ENCODE measurements at places on chromosomes 2 and 18. TPM values are rescaled to one million over a fixed set of nuclear protein-coding genes. Genes with fewer than 3 reads are reported as not detected.

DNA sequence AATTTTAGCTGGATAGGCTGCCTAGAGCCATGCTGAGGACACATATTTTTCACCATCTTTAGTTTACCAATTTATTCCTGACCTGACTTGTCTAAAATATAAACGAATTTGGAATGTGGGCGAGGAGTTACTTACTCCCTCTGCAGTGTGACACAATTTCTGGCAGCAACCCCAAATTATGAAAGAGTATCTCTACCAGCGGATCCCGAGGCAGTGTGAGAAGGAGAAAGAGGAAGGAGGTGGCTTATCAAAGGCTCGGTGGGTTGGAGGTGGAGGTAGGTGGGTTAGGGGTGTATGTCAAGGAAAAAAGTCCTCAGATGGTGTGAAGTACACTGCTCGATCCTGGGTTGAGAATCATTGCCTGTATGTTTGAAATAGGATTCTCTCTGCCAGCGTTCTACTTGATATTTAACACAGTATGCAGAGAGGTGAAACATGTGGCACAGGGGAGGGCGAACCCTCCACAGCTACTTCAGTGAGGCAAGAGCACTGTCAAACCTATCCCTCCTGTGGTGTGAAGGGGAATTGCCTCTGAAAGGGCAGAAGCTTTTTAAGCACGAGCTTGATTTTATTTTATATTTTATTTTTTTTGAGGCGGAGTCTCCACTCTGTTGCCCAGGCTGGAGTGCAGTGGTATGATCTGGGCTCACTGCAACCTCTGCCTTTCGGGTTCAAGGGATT, 76.0 kb downstream of the RFTN2 start:
- DNase-seq, result peak; percentile 63

- no peak for DNase-seq
Observed at GRCh38 chr2:74314107-74314506, 29.1 kb downstream of the SLC4A5 start.

- DNase-seq, result no peak
Observed at GRCh38 chr2:210991107-210991506, 434.7 kb downstream of the CPS1 start.

DNA sequence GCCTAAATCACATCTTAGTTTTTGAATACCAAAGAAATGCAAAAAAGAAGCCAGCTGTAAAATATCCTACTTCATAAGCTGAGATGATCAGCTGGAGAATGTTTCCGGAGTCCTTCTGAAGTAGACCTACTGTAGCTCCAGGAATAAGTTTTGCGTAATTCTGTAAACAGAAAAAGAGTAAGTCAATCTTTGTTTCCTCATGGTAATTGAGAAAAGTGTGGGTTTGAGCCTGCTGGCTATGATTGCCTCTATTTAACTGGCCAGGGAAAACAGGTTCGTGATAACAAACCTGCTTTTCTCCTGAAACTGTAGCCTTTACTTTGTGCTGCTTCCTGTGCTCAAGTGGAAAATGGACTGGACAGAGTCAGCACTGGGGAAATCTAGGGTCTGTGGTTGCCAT, 58.2 kb downstream of the ITGB6 start:
- DNase-seq, result no peak

DNA sequence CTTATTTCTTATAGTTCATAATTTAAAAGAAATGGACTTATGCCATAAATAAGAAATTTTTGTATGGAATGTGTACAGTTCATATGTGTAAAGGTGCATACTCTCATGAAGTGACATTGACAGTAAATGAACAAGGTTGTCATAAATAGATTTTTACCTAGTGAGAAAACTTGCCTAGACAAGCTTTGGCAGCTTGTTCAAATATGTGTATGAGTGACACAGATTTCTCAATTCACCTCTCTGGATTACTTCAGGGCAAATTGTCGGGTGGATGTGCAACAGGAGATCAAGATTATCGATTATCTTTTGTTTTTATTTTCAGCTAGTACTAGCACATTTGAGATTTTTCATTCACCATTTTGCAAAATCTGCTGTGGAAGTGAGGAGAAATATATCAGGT, 758.1 kb upstream of the ACVR2A start:
- DNase-seq, result no peak

FOXD4L1 gene
- not detected for total RNA-seq

IL36G gene
- total RNA-seq, result not detected

ALLC gene
- total RNA-seq, result not detected

DNA sequence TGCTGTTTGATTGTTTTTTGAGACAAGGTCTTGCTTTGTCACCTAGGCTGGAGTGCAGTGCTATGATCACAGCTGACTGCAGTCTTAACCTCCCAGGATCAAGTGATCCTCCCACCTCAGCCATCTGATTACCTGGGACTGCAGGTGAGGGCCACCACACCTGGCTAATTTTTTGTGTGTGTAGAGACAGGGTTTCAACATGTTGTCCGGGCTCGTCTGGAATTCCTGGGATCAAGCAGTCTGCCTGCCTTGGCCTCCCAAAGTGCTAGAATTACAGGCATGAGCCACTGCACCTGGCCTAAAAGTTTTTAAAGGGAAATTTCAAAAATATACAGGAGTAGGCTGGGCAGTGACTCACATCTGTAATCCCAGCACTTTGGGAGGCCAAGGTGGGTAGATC, 22.4 kb downstream of the CARF start:
- no peak for DNase-seq

GRCh38 chr2:61887717-61888266, 664 bp downstream of the CCT4 start:
- no peak for DNase-seq

GRCh38 chr2:69436596-69436937, 668 bp downstream of the NFU1 start:
- DNase-seq, result no peak

DNA sequence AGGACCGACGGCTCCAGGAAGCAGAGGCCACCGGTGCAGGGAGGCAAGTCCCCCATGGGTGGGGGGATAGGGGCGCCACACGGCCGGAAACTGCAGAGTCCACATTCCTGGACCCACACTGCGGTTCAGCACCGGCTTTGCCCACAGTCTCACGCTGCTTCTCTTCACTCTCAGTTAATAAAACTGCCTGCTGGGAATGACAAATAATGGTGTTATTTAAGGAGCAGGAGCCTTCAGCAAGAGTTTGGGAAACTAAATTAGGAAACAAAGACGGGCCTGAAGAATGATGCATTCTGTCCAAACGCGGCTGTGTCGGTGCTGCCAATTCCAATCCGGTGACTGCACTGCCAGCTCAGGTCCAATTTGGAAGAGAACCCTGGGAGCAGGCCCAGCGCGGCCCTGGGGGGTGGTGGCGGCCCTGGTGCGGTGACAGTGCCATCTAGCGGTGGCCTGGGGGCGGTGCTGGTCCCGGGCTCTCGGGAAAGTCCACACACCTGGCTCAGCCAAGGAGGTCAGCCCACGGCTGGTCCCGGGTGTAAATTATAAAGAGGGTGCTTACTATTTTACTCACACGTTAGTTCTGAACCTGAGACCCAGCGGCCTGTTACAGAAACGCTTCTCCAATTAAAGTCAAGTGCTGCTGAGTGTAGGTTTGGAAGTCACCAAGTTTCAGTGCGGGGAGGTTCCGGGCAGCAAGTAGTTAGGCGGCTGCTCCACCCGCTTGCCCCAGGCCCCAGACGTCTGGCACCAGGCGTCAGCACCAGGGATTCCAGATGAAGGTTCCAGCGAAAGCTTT, 73.1 kb upstream of the PXDN start:
- peak; percentile 86 for DNase-seq

DNA sequence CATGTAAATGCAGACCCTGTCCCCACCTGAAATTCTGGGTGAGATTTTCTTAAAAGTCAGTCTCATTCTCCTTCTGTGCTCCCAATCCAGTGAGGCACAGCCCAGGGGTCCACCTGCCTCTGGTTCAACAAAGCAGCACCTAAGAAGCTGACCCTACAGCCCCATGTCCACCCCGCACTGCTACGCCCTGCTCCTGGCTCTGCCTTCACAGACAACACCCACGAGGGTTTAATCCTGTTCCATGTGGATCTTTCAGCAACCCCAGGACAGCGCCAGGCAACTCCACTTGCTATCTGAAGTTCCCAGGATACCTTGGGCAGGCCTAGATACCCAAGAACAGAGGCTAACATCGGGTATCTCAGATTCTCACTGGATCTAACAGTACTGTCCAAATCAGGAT, 44.9 kb downstream of the HDLBP start:
- peak; percentile 19 for DNase-seq

CABYR gene
- total RNA-seq, result 13.6 TPM

DNA sequence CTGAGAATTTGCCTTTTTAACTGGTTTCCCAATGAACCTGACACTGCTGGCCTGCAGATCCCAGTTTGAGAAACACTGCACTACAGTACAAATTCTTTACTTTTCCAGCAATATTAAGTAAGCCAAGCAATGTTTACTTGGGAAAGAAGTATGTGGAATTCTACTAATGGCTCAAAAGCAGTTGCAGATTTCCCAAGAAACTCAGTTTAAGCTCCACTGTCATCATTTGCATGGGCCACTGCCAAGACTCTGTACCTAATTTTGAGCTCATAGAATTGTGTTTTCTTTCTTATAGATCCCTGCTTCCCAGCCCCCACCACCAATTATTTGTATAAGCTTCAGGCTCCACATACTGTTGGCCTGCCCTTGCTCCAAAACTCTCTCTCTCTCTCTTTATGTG, 676.1 kb downstream of the RNF144A start:
- DNase-seq, result no peak

CXCR4 gene
- total RNA-seq, result 0.79 TPM

- no peak for DNase-seq
Observed at GRCh38 chr2:218400930-218401881, 1.5 kb downstream of the CTDSP1 start.

- no peak for DNase-seq
Observed at GRCh38 chr18:73153271-73153670, 285.5 kb upstream of the NETO1 start.

DNA sequence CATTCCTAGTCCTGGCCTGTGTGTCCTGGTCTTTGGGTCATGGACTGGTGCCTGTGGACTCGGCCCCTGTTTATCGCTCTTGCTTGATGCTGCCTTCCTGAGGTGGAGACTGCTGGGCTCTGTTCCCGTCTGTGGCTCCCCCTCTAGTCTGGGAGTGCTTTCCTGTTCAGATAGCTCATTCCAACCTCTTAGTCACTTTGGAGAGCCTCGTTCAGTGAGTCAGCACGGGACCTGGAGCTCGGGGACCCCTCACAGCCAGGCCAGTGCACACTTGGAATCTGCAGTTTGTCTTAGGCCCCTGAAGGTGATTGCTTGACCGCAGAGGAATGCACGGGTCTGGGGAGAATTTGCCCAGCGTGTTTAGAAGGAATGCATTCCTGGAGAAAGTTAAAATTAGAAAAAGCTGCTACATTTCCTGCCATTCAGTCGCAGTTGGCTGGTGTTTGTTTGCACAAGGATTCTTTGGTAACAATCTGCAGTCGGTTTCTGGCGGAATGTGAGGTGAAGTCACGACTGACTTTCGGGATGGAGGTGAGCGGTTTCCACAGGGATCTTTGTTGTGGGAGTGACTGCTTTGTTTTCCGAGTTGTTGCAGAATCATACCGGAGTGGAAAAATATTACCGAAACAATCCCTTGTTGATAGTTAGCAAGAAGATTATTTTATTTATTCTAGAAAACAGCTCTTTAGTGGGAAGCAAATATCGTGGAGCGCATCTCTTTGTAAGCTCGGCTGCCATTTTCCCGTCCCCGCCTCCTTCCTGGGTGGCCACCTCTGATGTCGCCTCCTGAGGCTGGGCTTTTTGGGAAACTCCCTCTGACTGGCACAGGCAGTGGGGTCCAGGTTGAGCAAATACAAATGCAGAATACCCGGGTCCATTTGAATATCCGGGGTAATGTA, 29.6 kb downstream of the SH3BP4 start:
- DNase-seq, result peak; percentile 74
